ENCODE measurements at places on chromosomes 12 and 14.

GRCh38 chr14:78440356-78440894 lies 270.3 kb downstream of the NRXN3 start:
- H3K4me1 ChIP-seq: no peaks in the 10 kb centered on the region
- no peaks in the 10 kb centered on the region for H3K36me3 ChIP-seq
- H3K4me3 ChIP-seq: no peak overlapping the region
- no peak overlapping the region for H3K27ac ChIP-seq

DNA sequence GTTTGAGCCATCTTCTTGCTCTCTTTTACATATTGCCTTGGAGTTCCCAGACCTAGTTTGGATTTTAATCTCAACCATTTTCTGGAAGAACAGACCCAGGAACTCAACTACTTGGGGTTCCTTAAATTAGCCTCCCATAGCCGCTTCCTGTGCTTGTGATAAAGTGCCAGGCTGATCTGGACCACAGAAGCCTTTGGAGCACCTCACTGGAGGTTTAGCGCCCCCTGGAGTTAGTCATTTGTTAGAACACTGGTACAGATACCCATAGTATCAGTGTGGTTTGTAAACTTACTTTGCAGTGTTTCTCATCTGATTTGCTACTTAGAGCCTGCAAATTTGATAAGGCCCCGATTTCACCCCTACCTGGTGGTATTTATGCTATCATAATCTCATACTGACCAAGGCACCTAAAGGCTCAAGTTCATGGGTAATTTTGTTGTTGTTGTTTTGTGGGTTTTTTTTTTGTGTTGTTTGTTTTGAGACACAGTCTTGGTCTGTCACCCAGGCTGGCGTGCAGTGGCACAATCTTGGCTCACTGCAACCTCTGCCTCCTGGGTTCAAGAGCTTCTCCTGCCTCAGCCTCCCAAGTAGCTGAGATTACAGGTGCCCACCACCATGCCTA lies 3.7 kb downstream of the UNC119B start:
- peaks cover 27% of the 10 kb centered on the region for H3K36me3 ChIP-seq
- no peak overlapping the region for H3K27ac ChIP-seq
- peak; percentile 82 for DNase-seq
- no peaks in the 10 kb centered on the region for H3K27me3 ChIP-seq

- no peaks in the 10 kb centered on the region for H3K36me3 ChIP-seq
- DNase-seq: no peak
- no peaks in the 10 kb centered on the region for H3K4me1 ChIP-seq
- H3K27me3 ChIP-seq: no peaks in the 10 kb centered on the region
- H3K27ac ChIP-seq: no peak overlapping the region
- H3K4me3 ChIP-seq: no peak overlapping the region
Measured at GRCh38 chr14:33790996-33791395, 159.9 kb downstream of the EGLN3 start.

- H3K4me3 ChIP-seq: no peak overlapping the region
- peaks cover 15% of the 10 kb centered on the region for H3K4me1 ChIP-seq
- H3K27ac ChIP-seq: no peak overlapping the region
- peaks cover 14% of the 10 kb centered on the region for H3K27me3 ChIP-seq
- H3K36me3 ChIP-seq: no peaks in the 10 kb centered on the region
Measured at GRCh38 chr12:47942614-47943225, 20.7 kb upstream of the TMEM106C start.

GRCh38 chr12:70319605-70320004 lies 46.5 kb upstream of the KCNMB4 start:
- no peak overlapping the region for H3K4me3 ChIP-seq
- no peaks in the 10 kb centered on the region for H3K27me3 ChIP-seq

- H3K27me3 ChIP-seq: no peaks in the 10 kb centered on the region
- DNase-seq: peak; percentile 89
- H3K27ac ChIP-seq: peak overlapping the region; percentile 67
- H3K36me3 ChIP-seq: no peaks in the 10 kb centered on the region
Measured at GRCh38 chr14:69928111-69928523, 48.9 kb downstream of the SMOC1 start.

DNA sequence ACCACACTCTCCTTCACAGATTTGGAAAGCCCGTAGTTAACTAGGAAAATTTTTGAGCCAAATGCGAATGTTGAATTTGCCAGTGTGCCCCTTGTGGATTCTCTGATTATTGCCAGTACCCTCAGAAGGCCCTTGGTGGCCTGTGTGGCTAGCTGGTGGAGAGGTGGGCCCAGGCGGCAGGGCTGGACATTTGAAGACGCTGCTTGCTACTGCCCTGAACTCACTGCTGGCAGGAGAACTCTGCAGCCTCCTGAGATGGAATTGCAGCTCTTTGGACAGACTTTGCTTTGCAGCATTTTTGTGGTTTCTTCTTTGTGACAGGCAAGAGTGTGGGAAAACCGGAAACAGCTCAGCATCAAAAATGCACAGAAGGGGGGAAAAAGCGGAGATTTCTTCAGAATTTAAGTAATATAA lies 97.6 kb downstream of the TGFB3 start:
- peak; percentile 86 for DNase-seq
- H3K4me1 ChIP-seq: peaks cover 14% of the 10 kb centered on the region
- H3K27ac ChIP-seq: no peak overlapping the region
- H3K36me3 ChIP-seq: no peaks in the 10 kb centered on the region
- H3K4me3 ChIP-seq: no peak overlapping the region

GRCh38 chr12:16454481-16454880 lies 107.0 kb downstream of the MGST1 start:
- no peak overlapping the region for H3K4me3 ChIP-seq
- DNase-seq: peak; percentile 51
- no peak overlapping the region for H3K27ac ChIP-seq
- no peaks in the 10 kb centered on the region for H3K27me3 ChIP-seq
- no peaks in the 10 kb centered on the region for H3K4me1 ChIP-seq
- no peaks in the 10 kb centered on the region for H3K36me3 ChIP-seq
